ENCODE measurements at places on chromosomes 5 and 9.

- no peak for DNase-seq
These were observed 24.8 kb upstream of the OBP2B start for GRCh38 chr9:133233681-133234432.

DNA sequence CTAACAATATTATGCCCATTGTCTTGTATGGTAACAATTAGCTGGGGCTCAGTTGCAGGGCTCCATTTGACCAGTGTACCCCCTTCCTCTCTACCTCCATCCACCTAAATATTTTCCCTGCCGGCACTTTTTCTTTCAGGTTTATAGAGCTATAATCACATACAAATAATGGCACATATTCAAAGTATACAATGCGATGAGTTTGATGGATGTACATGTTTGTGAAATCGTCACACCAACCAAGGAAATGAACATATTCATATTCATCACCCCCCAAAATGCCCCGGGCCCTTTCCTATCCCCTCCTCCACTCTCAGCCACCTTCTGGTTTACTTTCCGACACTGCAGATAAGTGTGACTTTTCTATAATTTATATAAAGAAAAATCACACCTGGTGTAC, 351.5 kb downstream of the GADD45G start:
- no peak for DNase-seq

DNA sequence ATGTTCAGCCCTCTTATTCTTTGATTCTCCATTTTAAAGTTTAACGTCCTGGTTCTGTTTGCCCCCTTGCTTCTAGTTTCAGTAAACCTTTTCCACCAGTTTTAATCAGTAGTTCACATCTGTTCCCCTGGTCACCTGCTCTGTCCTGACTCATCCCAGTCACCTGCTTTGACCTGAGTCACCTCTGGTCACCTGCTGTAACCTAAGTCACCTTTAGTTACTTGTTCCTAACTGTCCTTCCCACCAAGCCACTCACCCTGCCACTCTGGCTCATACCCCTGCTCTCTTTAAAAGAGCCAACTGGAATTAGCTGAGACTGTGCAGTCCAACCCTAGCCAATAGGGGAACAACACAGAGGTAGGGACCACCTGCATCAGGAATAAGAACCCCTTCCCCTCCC, 43.0 kb downstream of the SEMA6A start:
- DNase-seq: no peak

GRCh38 chr9:19156805-19157204, 29.5 kb upstream of the PLIN2 start:
- no peak for DNase-seq

GRCh38 chr5:55900068-55900467, 48.9 kb downstream of the IL31RA start:
- no peak for DNase-seq

DNA sequence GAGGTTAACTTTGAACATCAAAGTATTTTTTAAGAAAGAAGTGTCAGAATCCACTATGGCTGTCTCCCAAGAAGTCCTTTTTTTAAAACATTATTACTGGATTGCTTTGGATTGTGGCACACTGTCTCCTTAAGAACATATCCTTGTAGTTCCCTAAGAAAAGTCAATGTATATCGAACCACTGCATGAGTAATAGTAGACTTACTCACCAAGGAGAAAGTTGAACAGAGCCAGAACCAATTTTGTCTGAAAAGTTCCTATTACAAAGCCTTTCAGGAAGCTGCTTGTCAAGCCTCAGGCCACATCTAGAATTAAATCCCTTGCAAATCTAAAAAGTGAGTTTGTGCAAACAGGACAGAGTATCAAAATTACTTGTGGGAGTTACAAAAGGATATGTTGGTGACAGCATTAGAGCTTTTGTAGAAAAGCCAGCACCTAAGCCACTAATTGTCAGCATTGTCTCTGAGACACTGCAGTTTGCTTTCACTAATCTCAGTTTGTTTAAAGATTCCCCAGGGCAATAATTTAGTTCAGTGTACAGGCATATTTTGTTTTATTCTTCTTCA, 195.4 kb downstream of the MPDZ start:
- DNase-seq: no peak

Measured in MM.1S (cell line).